Stimulated activated CD4-positive, alpha-beta T cell treated with anti-CD3 and anti-CD28 coated beads, TNF-alpha, amount 100 ng/mL, for 48 hours (primary cell): ENCODE measurements at places on chromosomes 16 and 17.

DNA sequence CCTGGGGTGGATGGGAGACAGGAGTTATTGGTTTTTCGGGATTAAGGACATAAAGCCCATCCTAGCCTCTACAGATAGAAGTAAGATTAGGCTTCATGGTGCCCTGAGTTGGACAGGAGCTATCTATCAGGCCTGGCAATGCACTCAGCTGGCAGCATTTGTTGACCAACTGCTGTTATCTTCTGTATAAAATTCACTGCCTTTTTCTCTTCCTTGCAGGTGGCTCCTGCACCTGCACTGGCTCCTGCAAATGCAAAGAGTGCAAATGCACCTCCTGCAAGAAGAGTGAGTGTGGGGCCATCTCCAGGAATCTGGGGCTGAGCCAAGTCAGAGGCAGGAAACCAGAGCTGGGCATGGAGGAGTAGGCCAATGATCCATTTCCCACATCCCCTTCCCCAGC lies 579 bp downstream of the MT1A start:
- no peak for DNase-seq

DNA sequence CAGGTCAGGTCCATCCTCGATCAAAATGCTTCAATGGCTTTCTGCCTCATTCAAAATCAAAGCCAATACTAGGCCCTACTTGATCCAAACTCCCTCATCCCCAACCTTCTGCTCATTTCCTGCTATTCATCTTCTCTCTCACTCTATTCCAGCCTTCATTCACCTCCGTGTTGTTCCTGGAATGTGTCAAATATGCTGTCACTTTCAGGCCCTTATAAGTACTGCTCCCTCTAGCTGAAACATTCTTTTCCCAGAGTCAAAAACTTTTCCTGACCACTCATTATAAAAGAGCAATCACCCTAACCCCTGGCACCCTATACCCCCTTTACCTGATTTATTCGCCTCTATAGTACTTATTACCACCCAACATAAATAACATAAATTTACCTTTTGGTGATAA lies 303.7 kb upstream of the PMFBP1 start:
- no peak for DNase-seq

DNA sequence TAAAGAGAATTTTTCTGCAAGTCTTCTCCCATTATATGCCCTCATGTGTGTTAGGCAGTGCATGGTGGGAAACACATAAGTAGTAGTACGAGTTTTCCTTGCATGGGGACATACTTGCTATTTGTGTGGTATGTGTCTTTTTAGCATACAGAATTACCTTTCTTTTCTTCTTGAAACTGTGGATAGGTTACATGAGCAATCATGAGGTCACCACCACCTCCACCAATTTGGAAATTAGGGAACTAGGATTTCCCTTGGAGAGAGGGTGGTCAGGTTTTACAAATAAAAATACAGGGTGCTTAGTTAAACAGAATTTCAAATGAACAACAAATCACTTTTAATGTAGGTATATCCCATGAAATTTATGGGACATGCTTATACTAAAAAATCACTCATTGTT lies 16.3 kb upstream of the AMZ2 start:
- no peak for DNase-seq

DNA sequence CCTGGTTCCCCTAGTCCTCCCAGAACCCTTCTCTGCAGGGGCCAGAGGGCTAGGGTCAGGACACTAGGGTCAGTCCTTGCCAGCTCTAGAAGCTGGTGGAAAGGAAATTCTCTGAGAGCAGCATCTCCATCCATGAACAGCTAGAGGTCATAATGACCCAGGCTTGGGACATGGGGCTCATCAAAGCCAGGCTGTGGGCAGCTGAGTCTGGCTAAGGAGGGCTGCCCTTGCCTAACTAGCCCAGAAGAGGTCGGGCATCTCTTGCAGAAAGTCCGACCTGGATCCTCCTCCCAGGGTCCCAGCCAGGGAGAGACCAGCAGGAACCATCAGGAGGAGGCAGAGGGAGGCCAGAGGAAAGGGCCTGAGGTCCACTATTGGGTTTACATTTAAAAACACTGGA lies 4.3 kb downstream of the MPO start:
- DNase-seq = no peak

DNA sequence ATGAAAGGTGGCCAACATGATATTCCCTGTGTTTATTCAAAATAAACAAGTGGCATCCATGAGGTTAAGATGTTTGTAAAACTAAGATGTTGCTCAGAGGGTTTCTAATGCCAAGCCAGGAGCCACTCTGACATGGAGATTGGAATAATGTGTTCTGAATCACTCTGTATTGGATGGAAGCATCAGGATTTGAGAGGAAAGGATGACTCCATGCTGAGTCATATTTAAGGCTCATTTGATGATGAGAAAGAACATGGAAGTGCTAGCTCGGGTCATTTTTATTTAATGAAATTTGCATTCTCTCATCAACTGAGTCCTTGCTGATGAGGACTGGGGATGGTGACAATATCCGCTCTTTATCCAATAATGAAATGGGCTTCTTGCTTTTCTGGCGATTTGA lies 6.2 kb downstream of the VAT1L start:
- no peak for DNase-seq

DNA sequence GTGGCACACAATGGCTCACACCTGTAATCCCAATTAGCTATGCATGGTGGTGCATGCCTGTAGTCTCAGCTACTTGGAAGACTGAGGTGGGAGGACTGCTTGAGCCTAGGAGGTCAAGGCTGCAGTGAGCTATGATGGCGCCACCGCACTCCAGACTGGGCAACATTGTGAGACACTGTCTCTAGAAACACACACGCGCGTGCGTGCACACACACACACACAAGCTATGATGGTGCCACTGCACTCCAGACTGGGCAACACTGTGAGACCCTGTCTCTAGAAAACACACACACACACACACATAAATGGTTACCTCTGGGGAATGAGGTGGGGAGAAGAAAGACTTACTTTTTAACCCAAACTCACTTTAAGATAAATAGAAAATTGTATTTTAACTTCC lies 16.4 kb downstream of the FBXL20 start:
- no peak for DNase-seq
